Activated naive CD4-positive, alpha-beta T cell treated with anti-CD3 and anti-CD28 coated beads, Interleukin-2, amount 50 U/mL, for 72 hours (primary cell): ENCODE measurements at places on chromosomes 1 and 21. TPM values are rescaled to one million over a fixed set of nuclear protein-coding genes. Genes with fewer than 3 reads are reported as not detected.

Gene ASTN1
- not detected for total RNA-seq

DNA sequence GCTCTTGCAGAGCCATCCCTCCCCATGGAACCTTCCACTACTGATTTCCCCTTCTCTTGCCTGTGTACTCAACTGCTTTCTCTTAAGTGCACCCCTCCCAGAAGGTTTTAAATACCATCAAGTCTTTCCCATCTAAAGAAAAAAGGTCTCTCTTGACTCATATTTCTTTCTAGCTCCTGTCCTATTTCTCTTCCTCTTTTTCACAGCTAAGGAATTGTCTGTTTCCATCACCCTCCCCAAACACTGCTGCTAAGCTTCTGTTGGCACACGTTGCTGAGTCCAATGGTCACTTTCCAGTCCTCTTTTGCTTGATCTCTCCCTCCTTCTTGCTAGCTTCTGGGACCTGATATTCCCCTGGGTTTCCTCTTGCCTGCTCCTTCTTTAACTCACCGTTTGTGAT, 13.3 kb upstream of the GNL2 start:
- DNase-seq: no peak

Gene OR2T1
- not detected for total RNA-seq

GRCh38 chr1:145908653-145909052, 1.2 kb downstream of the ITGA10 start:
- no peak for DNase-seq

Gene DIPK1A
- 8.0 TPM for total RNA-seq

DNA sequence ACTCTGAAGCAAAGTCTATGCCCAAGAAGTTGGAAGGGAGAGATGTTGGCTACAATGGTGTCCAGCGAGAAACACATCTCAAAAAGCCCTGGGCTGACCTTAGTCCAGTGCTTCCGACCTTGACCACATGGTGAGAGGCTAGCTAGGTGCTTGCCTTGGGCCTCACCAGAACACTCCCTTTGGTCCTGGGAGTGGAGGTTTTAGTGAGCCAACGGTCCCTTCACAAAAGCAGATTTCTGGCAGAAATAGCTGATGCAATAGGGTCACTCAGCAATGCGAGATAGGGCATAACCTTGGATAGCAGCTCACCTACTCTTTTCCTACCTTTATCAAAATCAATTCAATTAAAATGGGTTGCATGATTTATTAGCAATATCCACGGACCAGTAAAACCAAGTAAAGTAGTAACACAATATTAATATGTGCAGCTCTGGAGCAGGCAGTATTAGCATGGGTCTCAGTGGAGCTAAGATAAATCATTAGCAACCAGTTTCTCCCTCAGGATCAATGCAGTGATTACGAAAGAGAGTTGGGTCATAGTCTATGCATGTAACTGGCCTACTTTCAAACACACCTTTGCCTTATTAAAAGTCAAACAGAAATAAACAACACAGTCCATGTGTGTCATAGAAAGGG, 1.9 kb downstream of the SLC30A10 start:
- no peak for DNase-seq

Gene MAB21L3
- not detected for total RNA-seq

- DNase-seq: no peak
These were observed 30.3 kb upstream of the PPP2R5A start for GRCh38 chr1:212254853-212255363.

Gene SYTL1
- 35.1 TPM for total RNA-seq

Gene IARS2
- total RNA-seq: 78.4 TPM

DNA sequence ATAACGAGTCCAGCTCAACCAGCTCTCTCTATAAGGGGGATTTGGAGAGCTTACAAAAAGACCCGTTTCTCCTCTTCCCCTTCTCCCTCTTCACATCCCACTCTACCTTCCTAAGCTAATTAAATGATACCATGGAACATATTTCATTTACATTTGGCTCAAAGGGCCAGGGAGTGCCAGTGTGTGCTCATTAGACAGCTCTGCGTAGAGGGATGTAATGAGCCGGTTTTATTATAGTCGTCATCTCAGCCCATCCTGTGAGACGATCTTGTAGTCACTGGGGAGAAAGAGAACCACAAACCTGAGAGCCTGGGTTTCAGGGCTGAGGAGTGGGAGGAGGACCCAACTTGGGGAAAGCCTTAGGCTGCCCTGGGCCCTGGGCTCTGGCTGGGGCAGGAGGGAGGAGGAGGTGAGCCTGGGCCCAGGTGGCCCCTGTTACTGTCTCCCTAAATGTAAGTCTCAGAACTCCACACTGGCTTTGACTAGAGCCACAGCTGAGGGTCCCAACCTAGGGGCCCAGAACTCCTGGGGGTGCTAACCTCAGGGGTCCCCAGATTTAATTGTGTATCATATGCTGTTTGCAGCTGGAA, 354.6 kb downstream of the MATN1 start:
- no peak for DNase-seq

Gene PPM1J
- total RNA-seq: 0.46 TPM

Gene SPRR4
- not detected for total RNA-seq

GRCh38 chr1:230415405-230416132, 10.6 kb downstream of the PGBD5 start:
- no peak for DNase-seq

Gene GCSAML
- 0.14 TPM for total RNA-seq

GRCh38 chr1:24866211-24867083, 63.6 kb downstream of the RUNX3 start:
- no peak for DNase-seq

Gene CD48
- 231 TPM for total RNA-seq

DNA sequence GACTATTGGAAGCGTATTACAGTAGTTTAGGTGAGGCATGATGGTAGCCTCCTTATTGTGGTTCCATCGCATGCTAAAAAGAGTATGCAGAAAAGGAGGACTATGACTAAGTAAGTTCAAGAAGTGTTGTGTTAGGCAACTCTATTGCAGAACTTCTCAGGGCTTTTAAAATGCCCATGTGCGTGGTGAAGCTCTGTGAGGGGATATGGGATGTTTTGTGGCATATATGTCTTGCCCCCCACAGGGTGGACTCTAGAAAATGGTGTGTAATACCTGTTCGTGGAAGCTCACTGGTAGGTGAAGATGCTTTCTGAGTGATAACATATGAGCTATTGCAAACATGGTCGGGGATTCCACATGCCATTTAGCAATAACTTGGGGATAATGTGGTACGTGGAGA, 31.7 kb downstream of the MAN1A2 start:
- DNase-seq: no peak

DNA sequence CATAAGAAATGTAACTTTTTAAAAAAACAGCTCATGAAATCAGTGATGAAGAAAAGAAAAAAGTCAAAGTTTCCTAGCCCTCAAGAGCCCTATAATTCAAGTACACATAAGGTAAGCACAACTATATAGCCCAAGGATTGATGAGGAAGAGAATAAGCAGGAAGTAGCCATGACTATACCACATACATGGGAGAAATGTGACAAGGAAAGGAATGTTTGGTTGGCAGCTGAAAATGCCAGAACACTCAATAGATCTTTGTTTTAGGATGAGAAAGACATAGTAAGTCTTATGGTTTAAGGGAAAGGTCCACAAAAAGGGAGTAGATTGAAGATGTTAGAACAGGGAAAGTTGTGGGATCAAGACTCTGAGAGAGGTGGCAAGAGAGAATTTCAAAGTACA, 5.7 kb downstream of the DOCK7 start:
- no peak for DNase-seq

DNA sequence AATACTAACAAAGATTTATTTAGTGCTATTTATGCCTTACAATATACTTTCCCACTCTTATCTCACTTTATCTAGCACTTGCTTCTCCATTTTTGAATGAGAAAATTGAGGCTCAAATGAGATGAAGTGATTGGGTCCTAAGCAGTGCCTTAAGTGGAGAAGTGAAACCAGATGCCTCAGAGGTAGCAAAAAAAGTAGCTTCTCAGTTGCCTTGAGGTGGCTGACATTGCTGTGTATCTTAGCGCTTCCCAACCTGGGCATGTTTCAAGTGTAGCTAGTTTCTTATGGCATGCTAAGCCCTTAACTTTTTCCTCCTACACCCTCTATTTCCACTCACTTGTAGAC, 390.4 kb downstream of the OMA1 start:
- no peak for DNase-seq

- no peak for DNase-seq
These were observed 145.7 kb upstream of the BARHL2 start for GRCh38 chr1:90862782-90863181.

- DNase-seq: no peak
These were observed 234.8 kb downstream of the FOXD2 start for GRCh38 chr1:47672622-47673021.

GRCh38 chr1:221633841-221634409, 108.0 kb downstream of the DUSP10 start:
- DNase-seq: no peak
